ENCODE measurements at places on chromosomes 12 and 14.

DNA sequence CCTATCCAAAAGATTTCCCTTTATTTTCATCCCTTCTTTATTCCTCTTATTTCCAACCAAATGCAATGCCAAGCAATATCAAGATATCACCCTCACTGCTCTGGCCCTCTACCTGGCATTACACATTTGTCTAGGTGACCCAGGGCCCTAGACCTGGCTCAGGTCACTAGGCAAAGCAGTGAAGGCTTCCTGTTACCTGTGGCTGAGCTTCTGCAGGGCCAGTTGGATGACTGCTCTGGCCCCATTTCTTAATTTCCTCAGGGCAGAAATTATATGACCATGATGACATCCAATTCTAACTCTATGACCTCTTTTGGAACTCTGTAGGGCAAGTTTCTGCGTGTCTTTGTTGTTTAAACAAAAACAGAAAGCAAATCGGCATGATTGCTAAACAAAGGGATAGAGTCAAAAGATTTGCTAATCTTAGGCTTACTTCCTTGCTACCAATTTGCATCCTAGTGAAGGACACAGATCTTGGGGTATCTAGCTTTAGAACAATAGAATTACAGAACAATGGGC is 7.4 kb upstream of the CCDC198 start:
- DNase-seq: no peak

- DNase-seq: no peak
Measured at GRCh38 chr12:93786656-93787397, 109.7 kb downstream of the CRADD start.

- DNase-seq: no peak
Measured at GRCh38 chr12:107512391-107512790, 173.2 kb upstream of the PWP1 start.

DNA sequence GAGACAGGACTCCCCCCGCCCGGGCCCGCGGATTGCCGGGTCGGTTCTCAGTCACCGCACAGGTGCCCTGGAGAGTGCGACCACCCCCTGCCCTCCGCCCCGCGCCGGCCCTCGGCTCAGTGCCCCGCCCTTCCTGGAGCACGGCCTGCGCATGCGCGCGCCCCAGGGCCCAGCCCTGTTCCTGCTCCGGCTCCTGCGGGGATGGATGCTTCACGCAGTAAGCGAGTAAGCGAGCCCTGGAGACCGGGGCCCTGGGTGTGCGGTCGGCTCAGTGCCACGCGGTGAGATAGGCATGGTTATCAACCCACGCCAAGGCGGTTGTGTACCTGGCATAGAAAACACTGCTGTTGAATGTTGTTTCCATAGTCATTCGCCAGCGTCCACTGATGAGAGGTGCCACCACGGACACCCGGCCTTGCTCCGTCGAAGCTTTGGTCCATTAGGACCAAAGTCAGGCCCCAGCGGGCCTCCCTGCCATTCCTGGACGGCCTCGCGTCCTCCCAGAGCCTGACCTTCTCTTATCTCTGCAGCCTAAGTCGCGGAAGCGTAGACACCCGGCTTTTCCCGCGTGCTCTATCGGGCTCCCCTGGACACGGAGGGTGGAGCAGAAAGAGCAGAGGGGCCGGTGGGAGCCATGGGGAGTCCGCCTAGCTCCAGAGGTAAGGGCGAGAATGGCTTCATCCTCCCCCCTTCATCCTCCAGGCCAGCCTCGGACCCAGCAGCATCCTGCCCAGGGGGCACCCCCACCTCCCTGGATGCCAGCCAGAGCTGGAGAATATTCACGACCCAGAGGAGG is 90.6 kb downstream of the PAPOLA start:
- DNase-seq: no peak

GRCh38 chr14:35959835-35960234 is 133.7 kb downstream of the BRMS1L start:
- DNase-seq: no peak

Data from neural progenitor cell (in vitro differentiated cells).